ENCODE measurements at places on chromosomes 1 and 21. TPM values are rescaled to one million over a fixed set of nuclear protein-coding genes. Genes with fewer than 3 reads are reported as not detected.

The LAMB3 gene
- 2.4 TPM for total RNA-seq

The CGN gene
- total RNA-seq = 0.36 TPM

The MCOLN3 gene
- total RNA-seq = 12.8 TPM

The CYP4A22 gene
- total RNA-seq = not detected

The HP1BP3 gene
- 219 TPM for total RNA-seq

The PIGR gene
- total RNA-seq = not detected

The PODN gene
- 0.34 TPM for total RNA-seq

The AKIRIN1 gene
- 58.9 TPM for total RNA-seq

The FTCD gene
- total RNA-seq = not detected

The SCYL3 gene
- 7.2 TPM for total RNA-seq

The VANGL2 gene
- total RNA-seq = 3.2 TPM

The DISC1 gene
- 18.3 TPM for total RNA-seq

The PIGK gene
- total RNA-seq = 45.3 TPM

The MRPL24 gene
- 41.4 TPM for total RNA-seq

The PROX1 gene
- 0.33 TPM for total RNA-seq

The CELA2B gene
- not detected for total RNA-seq

The C1orf53 gene
- total RNA-seq = 3.4 TPM

The EPHX1 gene
- 90.1 TPM for total RNA-seq

The S100B gene
- 746 TPM for total RNA-seq

The KPRP gene
- not detected for total RNA-seq

The RGS8 gene
- total RNA-seq = not detected

The NBPF6 gene
- not detected for total RNA-seq

The KRTAP10-8 gene
- not detected for total RNA-seq

The SLC16A4 gene
- total RNA-seq = 26.0 TPM

The RAB4A gene
- 11.7 TPM for total RNA-seq

The C1QTNF12 gene
- not detected for total RNA-seq

The LCE3D gene
- total RNA-seq = not detected

The PCAT6 gene
- 0.33 TPM for total RNA-seq

The CD55 gene
- total RNA-seq = 50.9 TPM

Data from melanocyte of skin (primary cell).